ENCODE measurements at places on chromosomes 5 and 9.

DNA sequence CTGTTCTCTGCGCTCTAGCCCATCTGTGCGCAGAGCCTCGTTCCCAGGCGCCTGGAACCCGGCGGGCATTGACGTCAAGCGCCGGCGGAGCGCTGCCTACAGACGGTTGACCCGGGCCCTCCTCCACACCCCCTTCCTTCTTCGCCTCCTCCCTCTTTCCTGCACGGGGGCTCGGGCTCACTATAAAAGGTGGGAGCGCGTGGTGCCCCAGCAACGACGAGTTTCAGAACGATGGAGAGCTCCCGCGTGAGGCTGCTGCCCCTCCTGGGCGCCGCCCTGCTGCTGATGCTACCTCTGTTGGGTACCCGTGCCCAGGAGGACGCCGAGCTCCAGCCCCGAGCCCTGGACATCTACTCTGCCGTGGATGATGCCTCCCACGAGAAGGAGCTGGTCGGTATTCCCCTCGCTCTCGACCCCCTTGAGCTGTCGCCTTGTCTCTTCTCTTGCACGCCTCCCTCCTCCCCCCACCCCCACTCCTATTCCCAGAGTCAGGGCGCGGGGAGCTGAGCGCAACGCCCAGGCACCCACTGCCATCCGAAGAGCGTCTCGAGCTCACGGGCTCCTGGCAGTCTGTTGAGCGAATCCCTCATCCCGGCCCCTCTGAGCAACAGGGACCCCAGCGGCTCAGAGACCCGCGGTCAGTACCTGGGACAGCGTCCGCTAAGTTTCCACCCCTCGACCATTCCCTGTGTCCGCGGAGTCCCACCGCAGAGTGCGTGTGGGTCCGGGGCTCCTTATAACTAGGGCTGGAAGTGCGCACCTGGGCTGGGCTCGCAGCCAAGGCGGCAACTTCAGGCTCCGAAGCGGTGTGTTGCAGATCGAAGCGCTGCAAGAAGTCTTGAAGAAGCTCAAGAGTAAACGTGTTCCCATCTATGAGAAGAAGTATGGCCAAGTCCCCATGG is at the start of gene CARTPT:
CARTPT (plus strand) TSS at position 213 of the 902 bp plus-strand sequence; CDS start at position 232, 19 bp downstream.
- no peak for DNase-seq

GRCh38 chr5:68222310-68222709 is 6.8 kb downstream of the PIK3R1 start:
- DNase-seq: no peak

DNA sequence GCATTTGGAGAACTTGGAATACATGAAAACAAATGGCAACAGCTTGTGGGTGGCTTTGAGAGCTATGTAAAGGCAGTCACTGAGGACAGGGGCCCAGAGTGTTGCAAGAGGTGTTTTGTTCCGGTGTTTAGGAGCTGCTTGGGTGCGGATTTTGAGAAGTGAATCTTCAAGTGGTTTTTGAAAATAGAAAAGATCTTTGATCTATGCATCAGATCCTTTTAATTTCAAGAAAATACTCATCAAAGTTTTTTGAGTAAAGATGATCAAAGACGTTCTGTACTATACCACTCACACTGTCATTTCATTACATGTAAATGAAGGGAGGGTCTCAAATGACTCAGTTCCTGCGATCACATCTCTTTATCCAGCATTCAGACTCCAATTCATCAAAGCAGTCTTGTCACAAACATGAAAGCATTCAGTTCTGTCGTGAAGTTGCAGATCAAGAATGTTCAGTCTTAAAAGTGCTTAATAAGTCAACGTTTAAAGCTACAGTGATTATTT is 112.5 kb downstream of the WDR41 start:
- DNase-seq: no peak

- no peak for DNase-seq
Measured at GRCh38 chr9:7259544-7260241, 501.9 kb downstream of the KDM4C start.

- no peak for DNase-seq
Measured at GRCh38 chr5:155394727-155395126, 381.2 kb downstream of the KIF4B start.

DNA sequence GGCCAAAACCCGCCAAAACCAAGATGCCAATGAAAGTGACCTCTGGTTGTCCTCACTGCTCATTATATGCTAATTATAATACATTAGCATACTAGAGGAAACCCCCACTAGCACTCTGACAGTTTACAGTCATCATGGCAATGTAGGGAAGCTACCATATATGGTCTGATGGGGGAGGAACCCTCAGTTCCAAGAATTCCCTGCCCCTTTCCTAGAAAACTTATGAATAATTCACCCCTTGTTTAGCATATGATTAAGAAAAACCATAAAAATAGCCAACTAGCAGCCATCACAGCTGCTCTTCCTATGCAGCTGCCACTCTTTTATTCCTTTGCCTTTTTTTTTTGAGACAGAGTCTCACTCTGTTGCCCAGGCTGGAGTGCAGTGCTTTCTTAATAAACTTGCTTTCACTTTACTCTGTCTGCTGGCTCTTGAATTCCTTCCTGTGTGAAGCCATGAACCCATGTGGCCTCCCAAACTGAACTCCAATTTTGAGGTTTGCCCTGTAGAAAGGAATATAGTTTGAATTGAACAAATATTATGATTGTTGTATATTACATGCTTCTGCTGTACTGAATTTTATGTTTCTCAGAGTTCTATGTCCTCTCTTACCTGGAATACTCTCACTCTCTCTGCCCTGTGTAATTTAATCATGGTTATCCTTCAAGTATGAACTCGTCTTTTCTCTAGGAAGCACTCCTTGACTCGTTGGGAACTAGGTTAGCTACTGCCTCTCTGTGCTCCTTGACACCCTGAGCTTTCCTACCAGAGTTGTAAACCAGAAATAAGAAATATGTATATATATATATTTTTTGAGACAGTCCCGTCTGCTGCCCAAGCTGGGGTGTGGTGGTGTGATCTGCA is 59.8 kb downstream of the KIAA1958 start:
- no peak for DNase-seq

GRCh38 chr5:108381954-108382783 is at the start of gene FBXL17:
Gene FBXL17, minus strand, starts transcription at chr5:108382098.
- peak; percentile 84 for DNase-seq

DNA sequence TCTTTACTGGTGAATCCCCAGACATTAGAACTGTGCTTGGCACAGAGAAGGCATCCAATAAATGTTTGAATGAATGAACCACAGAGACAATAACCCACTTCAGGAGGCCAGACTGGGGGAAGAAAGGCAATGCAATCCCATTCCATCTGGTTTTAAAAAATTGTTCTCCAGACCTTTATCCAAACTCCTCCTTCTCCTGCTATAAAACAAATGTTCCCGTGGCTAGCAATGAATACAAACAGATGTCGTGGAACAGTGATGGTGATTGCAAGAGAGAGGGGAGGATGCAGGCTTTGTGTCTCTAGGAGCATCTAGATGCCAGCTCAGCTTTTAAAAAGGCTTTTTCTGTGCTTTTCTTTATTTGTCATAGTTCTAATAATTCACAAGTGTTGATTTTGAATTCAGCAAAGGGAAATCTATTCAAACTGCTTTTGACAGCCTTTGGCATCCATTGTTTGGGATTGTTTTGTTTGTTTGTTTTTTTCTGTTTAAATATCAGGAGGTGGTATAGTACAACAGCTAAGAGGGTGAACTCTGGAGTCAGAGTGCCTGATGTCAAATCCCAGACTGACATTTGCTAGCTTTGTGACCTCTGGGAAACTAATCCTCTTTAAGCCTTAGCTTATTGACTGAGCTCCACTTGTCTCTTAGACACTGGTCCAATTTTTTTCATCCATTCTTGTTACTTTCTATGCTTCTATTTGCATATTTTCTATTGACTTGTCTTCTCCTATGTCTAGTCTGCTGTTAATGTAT is 59.1 kb downstream of the TNFSF15 start:
- no peak for DNase-seq

DNA sequence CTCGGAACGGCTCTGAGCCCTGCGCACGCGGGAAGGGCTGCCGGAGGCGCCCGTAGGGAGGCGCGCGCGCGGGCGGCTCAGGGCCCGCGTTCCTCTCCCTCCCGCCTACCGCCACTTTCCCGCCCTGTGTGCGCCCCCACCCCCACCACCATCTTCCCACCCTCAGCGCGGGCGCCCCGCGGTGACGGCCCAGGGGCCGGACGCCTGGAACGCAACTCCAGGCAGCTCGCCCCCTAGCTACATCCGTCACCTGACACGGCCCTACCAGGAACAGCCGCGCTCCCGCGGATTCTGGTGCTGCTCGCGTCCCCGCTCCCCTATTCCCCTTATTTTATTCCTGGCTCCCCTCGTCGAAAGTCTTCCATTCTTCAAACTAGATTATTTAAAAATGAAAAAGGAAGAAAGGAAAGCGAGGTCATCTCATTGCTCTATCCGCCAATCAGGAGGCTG is at the start of gene CDKN2B-AS1:
CDKN2B-AS1 (plus strand) TSS at position 236 of the 450 bp plus-strand sequence.
- DNase-seq: peak; percentile 60

DNA sequence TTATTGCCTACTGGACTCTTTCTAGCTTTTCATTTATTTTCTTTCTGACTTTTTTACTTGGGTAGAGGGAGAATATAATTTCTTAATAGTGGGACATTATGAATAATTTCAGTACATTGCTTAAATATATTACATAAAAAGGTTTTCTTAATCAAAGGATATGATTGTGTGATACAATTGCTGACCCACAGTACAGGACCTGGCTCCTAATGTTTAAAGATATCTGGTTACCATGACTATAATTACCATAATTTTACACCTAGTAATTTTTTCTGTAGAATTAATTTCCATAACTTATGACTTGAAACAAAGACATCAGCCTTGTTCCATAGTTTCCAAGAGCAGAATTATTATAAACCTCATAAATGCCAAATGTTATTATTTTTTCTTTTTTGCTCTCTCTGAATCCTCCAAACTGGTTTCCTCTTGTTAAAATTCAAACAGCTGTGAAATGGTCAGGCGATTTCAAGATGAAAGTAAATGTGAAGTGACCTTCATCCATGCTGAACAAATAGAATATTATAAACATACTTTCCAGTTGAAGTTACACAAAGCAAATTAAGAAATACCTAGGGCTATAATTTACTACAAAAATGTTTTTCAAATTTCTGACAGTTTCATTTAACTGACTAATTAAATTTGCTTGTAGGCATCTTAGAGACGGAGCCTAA is 301.2 kb upstream of the TYRP1 start:
- no peak for DNase-seq

DNA sequence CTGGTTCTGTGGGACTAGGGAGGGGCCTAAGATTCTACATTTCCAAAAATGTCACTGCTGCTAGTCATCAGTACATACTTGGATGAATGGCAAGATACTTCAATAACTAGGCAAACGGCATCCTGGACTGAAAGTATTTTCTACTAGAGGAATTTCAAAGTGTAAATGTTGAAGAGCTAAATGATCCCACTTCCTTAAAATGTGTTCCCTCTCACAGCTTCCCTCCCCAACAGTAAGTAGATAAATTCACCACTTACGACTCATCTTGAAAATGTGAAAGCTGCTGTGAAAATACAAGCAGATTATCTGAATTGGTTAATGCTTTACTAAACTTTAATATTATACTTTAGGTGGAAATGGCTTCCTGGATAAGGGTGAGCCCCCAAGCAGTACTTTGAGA is 1571.5 kb upstream of the WWC1 start:
- no peak for DNase-seq

DNA sequence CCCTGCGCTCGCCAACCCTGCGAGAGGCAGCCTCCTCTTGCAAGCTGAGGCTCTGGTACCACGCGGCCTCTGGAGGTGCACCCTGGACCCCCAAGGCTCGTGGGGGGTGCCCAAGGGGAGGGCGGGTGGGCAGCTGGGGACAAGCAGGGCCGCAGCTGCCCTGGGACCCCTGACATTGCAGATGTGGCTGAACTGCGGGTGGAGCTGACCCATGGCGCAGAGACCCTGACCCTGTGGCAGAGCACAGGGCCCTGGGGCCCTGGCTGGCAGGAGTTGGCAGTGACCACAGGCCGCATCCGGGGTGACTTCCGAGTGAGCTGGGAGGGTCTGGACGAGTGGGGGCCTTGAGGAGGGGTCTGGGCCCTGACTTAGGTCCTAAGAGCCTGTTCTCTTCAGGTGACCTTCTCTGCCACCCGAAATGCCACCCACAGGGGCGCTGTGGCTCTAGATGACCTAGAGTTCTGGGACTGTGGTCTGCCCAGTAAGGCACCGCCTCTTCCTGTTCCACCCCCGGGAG is 1.5 kb downstream of the MAMDC4 start:
- DNase-seq: no peak

DNA sequence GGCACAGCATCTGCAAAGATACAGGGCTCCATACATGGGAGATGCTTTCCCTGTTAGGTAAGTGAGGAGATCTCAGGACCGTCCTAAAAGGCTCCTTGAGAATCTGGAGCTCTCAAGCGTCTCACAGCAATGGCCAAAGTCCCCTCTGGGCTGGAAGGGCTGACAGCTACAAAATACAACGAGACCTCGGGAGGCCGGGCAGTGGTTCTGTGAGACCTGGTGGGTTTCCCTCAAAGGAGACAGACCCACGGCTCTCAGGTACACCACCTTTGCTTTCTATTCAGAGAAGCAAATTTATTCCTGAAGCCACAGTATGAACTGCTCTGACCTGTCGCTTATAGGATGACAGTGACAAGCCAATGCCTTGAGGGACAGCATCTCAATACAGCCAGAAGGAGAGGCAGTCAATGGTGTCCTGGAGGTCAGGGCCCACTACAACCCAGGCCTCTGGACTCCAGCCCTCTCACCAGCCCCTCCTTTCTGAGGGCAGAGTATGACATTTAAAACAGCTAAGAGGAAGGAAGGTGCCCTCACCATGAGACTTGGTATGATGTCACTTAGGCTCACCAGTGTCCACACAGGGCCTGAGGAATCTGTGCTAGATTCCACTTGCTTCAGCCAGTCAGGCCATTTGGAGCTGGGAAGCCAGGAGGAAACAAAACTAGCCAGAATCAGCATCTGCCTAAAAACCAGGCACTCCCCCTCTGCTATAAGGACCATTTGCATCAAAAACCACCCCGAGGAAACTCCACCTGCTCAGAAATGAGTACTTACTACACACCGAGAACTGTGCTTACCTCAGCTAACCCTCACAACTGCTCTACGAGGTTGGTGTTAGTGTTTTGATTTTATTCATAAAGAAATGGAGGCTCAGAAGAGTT is 86.5 kb upstream of the FSTL4 start:
- DNase-seq: no peak

DNA sequence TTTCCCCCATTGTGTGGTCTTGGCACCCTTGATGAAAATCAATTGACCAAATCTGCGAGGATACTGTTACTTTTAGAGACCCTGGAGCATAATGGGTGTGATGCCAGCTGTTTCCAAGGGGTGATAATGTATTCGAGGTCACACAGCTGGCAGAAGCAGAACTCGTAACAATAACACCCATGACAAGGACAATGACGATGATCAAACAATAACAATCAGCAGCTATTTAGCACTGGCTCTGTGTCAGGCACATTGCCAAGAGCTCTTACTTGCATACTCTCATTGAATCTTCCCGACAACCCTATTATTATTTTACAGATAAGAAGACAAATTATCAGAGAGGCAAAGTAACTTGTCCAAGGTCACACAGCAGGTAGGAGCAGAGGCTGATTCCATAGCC is 223.7 kb upstream of the MSX2 start:
- no peak for DNase-seq

- DNase-seq: no peak
Measured at GRCh38 chr5:2991884-2992283, 240.4 kb upstream of the IRX2 start.

Measured in T1000 (cell line).